ENCODE measurements at places on chromosomes 16 and 17.
A peak's percentile ranks its signal among the peaks of the same experiment; 100 is the strongest.

- DNase-seq, result no peak
Measured at GRCh38 chr16:81551821-81552304, 107.3 kb downstream of the CMIP start.

- no peak for DNase-seq
Measured at GRCh38 chr16:803754-804080, 3.2 kb upstream of the GNG13 start.

DNA sequence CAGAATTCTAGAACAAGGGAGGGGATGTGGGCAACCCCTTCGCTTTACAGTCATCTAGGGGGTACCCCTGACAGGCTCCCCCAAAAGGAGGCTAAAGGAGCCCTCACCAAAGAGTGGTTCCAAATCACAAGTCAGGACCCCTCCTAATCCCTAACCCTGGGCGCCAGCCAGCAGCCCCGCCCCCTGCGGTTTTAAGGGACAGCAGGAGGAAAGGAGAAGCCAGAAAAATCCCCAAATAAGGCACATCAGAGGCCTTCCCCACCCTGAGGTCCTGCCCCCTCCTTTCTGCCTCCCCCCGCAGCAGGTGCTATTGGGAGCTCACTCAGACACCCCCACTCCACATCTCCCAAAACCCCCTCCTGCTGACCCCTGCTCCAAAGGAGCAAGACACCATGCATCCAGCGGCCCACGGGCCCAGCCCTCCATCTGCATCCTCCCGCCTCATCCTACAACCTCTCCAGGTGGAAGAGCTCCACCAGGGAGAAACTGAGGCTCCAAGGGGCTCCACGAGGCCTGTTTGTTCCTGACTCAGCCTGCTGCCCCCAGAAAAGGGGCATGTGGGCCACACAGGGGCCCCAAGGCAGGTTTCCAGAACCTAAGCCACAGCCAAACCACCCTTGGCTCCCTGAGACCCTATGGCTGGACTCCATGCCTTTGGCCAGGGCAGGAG lies 93.5 kb downstream of the GOSR1 start:
- DNase-seq, result no peak

GRCh38 chr17:78414178-78415162 lies 36.0 kb downstream of the PGS1 start:
- DNase-seq, result no peak

- no peak for DNase-seq
Measured at GRCh38 chr16:52022980-52023379, 524.0 kb downstream of the TOX3 start.

DNA sequence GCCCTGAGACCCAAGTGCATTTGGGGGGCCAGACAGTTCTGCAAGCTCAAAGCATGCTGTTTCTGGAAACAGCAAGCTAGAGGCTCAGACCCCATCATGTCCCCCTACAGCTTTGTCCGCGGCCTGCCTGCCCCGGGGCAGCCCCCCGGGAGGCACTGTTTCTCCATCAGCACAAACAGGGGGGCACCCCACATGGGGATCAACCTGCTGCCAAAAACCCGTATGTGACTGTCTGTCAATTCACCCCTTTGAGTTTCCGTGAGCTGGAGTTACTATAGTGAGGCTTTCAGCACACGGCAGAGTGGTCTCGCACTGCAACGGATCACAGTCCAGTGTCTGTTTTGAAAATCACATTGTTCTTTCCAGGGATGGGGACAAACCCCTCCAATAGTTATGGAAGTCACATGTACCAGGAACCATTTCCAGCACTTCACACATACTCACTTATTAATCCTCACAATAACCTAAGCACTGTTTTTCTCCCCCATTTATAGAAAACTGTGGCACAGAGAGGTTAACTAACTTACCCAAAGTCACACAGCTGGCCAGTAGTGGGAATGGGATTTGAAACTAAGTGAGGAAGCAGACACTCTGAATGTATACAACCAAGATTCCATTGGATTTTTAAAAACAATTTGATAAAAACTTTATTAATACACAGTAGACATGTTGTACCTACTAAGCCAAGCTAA lies 269.0 kb downstream of the C16orf95 start:
- no peak for DNase-seq

DNA sequence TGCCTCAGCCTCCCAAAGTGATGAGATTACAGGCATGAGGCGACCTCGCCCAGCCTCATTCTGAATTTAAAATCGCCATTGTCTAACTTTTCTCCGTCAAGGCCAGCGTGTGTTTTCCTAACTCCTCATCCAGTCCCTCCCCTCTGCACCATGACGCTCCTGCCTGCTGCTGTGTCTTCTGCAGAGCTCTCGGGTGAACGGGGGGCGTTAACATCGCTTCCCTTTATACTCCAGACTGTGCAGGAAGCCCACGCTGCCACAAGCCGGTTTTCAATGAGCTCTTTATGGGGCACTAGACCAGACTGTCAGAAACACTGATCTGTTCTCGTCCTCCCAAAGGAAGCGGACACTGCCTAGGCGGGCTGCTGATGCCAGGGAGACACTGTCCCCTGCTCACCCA lies 13.2 kb downstream of the AANAT start:
- no peak for DNase-seq

- DNase-seq, result peak; percentile 86
Measured at GRCh38 chr17:81428948-81429774, 33.9 kb downstream of the BAHCC1 start.

DNA sequence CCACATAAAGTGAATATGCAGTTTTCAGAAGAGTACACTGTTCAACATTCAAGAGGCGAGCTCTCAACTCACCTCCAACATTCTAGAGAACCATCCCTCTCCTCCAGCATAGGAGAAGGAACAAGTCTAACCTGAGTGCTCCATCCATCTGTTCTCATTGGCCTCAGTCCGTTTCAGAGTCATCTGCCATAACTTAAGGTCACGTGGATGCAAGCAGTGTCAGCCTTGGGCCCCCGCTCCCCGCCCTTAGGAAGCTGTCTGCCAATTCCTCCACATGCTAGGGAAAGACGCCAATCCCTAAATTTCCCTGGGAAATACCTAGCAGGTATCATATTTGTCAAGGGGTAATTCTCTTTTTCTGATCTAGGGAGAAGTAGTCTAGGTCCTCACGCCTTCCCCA lies 21.4 kb downstream of the MARVELD3 start:
- no peak for DNase-seq

GRCh38 chr17:48735062-48735351 lies 6.5 kb upstream of the HOXB13 start:
- DNase-seq, result no peak

GRCh38 chr16:15434425-15435215 lies at the start of gene BMERB1:
Gene BMERB1, plus strand, starts transcription at chr16:15434588. Its CDS starts 66 bp downstream, at chr16:15434654.
- DNase-seq, result peak; percentile 41

- DNase-seq, result peak; percentile 40
Measured at GRCh38 chr16:17031484-17032268, 439.1 kb downstream of the XYLT1 start.

DNA sequence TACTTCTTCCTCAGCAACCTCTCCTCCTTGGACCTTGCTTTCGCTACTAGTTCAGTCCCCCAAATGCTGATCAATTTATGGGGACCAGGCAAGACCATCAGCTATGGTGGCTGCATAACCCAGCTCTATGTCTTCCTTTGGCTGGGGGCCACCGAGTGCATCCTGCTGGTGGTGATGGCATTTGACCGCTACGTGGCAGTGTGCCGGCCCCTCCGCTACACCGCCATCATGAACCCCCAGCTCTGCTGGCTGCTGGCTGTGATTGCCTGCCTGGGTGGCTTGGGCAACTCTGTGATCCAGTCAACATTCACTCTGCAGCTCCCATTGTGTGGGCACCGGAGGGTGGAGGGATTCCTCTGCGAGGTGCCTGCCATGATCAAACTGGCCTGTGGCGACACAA lies 429 bp downstream of the OR2C1 start:
- DNase-seq, result no peak

- DNase-seq, result peak; percentile 82
Measured at GRCh38 chr17:28643983-28644786, 773 bp downstream of the BLTP2 start.

DNA sequence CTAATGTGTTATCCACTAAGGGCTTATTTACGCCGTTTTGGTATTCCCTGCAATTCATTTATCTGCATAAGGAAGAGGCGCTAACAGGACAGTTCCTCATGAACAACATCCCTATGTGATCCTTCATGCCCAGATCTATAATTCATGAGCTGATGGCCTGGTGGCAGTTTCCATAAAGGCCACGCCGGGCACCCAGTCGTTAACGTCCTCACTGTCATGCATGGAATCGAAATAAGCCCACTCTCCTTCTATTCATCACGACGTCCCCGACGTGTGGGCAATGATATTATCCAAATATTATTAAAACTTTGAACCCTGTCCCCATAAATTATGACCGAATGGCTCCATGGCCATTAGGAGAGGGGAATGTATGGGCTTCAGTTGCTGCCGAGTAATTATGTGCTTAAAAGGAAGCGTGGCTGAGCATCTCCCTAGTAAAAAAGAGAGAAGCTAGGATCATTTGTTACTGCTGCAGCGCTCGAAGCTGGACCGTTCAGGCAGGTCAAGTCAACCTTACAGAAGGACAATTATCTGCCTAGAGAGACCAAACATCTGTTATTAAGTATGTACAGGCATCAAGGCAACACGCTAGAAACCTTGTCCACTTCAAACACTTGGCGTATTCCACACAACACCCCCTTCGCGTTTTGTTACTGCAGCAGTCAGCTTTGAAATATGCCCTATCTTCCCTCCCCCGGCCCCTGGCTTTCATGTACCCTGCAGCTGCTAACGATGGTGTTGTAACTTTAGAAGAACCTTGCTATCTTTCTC lies 94.0 kb upstream of the SALL1 start:
- DNase-seq, result no peak

DNA sequence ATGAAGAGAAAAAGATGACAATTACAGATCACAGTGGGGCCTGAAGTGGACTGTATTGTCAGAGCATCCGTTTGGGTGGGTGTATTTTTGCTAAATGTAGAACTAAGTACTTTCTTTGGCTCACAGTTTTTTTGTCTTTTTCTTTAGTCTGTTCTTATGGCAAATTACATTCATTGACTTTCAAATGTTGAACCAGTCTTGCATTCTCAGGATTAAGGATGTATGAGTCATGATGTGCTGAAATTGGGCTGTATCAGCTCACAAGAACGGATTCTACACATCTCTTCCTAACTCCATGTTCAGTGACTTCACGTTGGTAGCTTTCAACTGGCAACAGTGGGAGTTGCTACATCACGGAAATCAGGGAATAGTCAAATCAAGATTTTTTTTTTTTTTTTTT lies 66.5 kb downstream of the TEX2 start:
- no peak for DNase-seq

- peak; percentile 76 for DNase-seq
Measured at GRCh38 chr17:32142857-32143526, 690 bp downstream of the RHOT1 start.

Data from T47D (cell line).